SK-N-SH (cell line): ENCODE measurements at places on chromosomes 2 and 18. TPM values are rescaled to one million over a fixed set of nuclear protein-coding genes. Genes with fewer than 3 reads are reported as not detected.

DNA sequence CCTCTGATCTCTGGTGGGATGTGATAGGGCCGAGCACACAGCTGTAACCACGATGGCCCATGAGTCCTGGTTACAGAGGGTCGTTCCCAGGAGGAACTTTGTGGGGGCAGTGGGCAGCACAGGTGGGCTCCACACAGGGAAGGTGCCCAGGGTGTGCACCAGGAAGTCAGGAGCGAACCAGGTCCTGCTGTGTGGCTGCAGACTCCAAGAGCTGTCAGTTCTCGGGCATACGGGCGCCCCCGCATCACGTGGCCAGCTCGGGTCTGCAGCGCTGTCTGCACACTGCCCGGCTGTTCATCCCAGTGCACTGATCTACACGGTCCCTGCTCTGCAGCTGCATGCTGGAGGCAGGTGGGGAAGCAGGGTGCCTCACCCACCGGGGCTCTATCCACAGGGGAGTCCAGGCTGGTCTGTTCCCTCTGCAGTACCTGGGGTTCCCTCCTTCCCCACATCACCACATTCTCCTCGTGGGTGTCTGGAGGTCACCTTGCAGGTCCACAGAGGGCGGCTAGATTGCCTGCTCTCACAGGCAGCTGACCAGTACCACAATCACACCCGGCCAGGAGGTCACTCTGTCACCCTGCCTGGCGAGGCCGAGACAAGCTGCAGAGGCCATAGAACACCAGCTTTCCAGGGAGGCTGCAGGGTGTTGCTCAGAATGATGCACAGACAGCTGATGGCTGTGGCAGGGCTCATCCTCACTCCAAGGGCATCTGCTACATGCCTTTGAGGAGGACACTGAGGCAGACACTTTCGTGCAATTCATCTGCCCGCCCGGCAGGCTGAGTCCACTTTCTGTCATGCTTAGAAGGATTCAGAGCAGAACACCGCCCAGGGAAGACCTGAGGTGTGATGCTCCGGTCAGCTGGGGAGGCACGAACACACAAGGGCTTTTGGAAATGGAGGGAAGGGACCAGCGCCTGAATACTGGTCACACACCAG, 202.7 kb downstream of the EIPR1 start:
- peak; percentile 42 for DNase-seq

- no peak for DNase-seq
These were observed 101.7 kb upstream of the MSH2 start for GRCh38 chr2:47301277-47301618.

DNA sequence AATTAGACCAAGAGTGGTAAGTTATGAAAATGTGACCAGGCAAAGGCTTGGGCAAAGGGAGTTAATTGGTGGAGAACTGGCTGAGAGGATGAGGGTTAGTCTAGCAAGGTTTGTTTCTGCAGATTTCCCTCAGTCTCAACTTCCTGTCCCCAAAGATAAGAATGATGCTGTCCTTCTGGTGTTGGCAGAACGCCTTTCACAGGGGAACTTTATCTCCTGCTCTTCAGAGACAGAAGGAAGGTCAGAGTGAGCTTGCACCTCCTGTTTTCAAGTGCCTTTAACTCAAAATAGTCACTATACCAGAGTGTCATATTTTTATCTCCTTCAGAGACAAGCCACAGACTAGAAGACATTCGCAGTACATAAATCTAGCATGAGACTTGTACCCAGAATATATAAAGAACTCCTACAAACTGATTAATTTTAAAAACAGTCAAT, 95.7 kb downstream of the TEX51 start:
- DNase-seq: no peak

DNA sequence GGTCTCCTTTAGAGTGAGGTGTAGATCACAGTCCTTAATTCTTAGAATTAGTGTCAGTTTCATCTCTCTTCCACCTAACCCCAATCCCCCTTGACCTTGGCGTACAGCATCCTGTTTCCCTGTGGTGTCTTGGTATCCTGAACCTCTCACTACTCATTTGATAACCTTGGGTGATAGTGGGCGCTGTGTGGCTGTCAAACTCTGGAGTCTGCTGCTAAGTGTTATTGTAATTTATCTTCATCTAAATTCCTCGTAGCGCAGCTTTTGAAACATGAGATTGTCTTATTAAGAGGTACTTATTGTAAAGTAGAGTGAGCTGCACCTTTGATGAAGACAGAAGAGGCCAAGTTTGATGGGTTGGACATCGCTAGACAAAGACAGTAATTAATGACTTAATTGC, 222.6 kb upstream of the SPRED2 start:
- DNase-seq: no peak

APCDD1 gene
- polyA plus RNA-seq: 0.02 TPM in 1 of 2 replicates, not detected in the other

ZNF892 gene
- polyA plus RNA-seq: 1.4 TPM in 2 replicates
